NCI-H748 treated with DMSO at 0.1 percent for 48 hours (cell line): ENCODE measurements at places on chromosomes 1 and 21.

DNA sequence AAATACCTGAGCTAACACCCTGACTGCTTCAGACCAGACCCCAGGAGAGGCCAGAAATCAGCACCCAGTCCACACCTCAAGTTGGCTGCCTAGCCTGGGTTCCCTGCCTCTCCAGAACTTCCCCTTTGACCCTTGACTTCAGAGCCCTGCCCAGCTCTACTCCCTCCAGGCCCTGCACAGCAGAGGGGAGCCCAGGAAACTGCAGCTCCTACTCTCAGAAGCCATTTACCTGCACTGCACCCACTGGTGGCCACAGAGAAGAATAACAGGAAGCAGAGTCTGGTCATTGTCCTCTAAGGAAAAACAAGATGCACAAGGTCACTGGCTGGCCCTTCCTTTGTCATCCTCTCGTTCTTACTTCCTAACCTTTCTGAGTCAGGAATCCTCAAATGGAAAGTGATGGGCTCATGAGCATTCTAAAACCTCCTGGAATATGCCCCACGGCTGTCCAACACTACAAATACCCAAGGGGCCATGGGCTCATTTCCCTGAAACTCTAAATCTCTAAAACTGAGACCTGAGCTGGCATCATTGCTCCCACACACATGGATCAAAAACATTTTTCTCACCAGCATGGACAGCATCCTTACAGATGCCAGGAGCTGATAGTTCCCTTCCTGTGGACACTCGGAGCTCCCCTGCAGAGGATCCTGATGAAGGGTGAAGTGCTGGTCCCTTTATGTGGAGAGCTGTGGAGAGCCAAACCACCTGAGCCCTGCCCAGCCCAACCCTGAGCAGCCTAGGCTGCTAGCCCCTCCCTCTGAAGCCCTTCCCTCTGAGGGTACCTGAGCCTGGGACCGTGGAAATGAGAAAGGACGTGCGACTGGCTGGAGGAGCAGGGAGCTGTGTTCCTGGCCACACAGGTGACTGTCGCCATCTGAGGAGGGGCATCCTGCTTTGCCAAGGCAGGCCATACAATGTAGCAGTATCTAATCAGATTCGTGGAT is at the start of gene ITLN2:
TSS of gene ITLN2 (minus strand) at position 652 of the 947 bp plus-strand sequence. CDS start at position 584, 68 bp downstream.
- no peak for DNase-seq

- DNase-seq, result no peak
Measured at GRCh38 chr21:26842974-26843932, 2.0 kb downstream of the ADAMTS1 start.

- DNase-seq, result no peak
Measured at GRCh38 chr1:228177183-228177475, 11.5 kb downstream of the IBA57 start.

DNA sequence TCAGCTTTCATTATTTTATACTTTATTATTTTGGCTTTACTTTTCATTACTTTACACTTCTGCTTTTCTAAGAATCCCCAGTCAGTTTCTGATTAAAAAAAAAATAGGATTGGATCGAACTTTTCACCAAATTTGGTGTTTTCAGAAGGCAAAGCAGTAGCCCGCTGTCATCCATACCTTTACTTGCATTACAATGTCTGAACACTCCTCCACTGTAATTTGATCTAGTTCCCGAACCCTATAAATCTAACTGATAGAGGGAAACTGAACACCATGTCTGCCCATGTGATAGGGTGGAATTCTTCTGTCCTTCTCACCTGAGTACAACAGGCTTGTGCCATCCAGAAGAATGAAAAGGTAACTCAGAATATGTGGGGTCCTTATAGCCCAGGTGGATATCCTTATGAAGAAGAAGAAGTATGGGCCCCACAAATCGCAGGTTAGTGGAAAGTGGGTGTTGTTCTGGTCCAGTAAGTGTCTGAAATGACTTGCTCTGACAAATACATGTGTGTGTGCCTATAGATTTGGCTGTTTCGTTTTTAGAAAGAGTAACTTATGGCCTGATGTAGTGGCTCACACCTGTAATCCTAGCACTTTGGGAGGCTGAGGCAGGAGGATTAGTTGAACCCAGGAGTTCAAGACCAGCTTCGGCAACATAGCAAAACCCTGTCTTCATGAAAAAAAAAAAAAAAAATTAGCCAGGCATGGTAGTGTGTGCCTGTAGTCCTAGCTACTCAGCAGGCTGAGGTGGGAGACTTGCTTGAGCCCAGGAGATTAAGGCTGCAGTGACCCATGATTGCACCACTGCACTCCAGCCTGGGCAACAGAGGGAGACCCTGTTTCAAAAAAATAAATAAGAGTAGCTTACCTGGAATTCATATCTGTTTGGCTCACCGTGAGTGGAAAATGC is 26.6 kb upstream of the CDC14A start:
- peak; percentile 1 for DNase-seq

GRCh38 chr1:11138952-11139351 is 39.3 kb upstream of the EXOSC10 start:
- no peak for DNase-seq

DNA sequence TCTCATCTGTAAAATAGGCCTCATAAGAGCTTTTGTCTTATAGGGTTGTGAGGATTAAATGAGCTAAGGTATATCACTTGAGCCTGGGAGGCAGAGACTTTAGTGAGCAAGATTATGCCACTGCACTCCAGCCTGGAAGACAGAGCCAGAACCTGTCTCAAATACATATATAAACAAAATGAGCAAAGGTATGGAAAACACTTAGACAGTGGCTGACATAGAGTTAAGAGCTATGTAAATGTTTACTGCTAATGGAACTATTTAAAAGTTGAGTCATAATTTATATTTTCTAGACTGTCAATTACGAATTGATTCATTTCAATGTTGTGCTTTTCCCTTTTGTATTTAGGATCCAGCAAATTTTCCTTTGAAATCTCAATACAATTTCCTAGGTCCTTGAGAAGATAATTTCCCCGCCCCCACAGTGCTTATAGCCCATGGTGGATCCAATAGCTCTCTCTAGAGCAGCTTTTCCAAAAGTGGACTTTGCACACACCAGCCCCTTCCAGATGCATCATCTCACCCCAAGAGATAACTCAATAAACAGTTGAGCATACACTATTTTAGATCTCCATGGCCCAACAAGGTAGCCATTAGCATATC is 21.8 kb upstream of the RUNX3 start:
- no peak for DNase-seq

DNA sequence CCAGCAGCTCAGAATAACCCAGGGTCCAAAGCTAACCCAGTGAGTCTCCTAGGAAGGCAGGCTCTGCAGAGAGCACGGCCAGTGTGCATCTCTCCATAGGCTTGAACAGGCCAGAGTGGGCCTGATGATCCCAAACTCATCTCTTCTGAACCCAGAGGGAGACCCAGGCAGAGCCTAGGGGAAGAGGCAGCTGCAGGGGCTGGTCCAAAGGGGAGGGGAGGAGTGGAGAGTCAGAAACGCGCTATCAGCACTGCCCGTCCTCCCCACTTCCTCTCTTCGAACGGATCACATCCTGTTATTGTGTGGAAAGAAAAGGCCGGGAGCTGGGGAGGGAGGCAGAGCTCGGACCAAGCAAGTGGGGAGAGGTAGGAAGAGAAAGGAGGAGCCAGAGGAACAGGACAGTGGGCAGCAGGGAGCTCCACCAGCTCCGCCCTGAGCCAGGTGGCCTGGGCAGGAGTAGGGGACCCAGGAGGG is 20.2 kb downstream of the TAL1 start:
- DNase-seq, result no peak

DNA sequence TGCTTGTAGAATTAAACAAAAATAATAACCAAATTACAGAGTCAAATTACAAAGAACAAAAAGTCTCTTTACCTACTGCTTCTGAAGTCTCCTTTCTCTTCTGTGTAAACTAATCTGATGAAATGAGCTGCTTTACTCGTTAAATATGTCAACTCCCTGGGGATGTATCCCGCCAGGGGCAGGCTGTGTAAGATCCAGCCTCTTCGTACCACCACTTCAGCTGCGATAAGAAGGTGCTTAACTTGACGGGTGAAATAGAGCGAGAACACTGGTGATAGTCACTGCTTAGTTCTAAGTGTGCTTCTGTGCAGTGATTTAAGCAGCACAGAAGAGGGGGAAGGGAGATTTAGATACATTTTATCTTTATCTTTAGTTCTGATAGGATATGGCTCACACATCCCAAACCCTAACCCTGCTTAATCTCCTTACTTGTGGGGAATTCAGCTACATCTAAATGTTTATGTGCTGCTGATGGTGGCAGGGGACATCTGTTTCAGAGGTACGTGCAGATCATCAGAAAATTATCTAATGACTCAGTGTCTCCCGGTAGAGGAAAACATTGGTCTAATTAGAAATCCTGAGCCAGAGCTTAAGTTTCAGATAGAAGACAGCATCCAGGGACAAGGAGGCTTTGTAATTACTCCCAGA is 46.0 kb downstream of the RHOU start:
- peak; percentile 23 for DNase-seq

DNA sequence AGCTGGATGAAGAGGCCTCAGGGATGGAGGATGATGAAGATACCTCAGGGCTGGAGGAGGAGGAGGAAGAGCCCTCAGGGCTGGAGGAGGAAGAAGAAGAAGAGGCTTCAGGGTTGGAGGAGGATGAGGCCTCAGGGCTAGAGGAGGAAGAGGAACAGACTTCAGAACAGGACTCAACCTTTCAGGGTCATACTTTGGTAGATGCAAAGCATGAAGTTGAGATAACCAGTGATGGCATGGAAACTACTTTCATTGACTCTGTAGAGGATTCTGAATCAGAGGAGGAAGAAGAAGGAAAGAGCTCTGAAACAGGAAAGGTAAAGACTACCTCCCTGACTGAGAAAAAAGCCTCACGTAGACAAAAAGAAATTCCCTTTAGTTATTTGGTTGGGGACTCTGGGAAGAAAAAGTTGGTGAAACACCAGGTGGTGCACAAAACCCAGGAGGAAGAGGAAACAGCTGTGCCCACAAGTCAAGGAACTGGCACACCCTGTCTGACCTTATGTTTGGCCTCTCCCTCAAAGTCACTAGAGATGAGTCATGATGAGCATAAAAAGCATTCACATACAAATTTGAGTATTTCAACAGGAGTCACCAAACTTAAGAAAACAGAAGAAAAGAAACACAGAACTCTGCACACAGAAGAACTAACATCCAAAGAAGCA is 15.4 kb downstream of the L1TD1 start:
- no peak for DNase-seq

DNA sequence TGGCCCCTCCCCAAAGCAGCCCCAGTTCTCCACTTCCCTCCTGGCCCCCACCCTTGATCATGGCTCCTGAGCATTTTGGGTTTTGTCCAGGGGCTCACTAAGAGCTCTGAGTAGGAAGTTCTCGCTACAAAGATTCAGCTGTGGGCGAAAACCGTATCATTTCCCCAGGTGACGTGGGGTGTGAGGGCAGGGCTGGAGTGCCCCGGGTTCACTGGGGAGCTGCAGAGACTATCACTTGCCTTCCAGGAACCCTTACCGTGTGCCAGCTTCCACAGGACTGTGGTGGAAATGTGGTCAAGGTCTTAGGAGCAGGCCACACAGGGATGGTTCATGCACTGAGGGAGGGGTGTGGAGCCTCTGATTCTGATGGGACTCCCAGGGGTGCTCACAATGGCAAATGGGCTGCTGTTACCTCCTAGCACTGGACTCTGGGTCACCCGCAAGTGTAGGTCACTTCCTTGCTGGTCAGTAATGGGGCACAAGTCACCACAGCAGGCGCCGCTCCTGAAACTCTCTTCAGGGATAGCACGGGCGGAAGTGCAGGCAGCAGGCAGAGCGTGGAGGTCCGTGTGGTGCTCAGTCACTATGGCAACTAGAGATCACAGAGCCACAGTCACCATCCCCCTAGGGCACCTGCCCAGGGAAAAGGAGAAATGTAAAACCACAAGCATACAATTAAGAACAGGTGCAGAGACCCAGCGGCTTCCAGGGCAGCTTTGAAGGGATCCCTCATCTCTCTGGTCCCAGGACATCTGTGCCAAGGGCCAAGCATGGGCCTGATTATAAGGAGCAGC is 35.4 kb downstream of the RSPH1 start:
- DNase-seq, result peak; percentile 94

- no peak for DNase-seq
Measured at GRCh38 chr1:52915211-52915854, 6.2 kb downstream of the ECHDC2 start.

- DNase-seq, result no peak
Measured at GRCh38 chr1:40780678-40781607, 2.6 kb upstream of the KCNQ4 start.

DNA sequence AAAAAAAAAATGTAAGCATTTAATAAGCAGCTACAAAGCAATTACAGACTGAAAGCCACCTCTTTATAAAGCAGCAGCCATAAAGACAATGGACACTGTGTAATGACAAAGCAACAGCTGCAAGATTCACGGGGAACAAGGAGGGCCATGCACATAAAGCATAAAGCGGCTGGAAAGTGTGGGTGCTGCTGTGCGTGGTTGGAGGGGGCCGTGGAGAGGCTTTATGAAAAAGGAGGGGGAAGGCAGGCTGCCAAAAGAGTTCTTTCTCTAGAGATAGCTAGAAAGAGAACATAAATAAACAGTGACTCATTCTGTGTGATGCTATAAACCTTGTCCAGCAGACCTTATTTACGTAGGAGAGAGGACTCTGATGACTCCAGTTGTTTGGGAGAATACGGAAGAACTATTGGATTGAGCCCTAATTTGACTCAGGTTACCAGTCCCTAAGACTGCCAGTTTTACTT is 49.3 kb downstream of the ADAMTS1 start:
- DNase-seq, result peak; percentile 77

DNA sequence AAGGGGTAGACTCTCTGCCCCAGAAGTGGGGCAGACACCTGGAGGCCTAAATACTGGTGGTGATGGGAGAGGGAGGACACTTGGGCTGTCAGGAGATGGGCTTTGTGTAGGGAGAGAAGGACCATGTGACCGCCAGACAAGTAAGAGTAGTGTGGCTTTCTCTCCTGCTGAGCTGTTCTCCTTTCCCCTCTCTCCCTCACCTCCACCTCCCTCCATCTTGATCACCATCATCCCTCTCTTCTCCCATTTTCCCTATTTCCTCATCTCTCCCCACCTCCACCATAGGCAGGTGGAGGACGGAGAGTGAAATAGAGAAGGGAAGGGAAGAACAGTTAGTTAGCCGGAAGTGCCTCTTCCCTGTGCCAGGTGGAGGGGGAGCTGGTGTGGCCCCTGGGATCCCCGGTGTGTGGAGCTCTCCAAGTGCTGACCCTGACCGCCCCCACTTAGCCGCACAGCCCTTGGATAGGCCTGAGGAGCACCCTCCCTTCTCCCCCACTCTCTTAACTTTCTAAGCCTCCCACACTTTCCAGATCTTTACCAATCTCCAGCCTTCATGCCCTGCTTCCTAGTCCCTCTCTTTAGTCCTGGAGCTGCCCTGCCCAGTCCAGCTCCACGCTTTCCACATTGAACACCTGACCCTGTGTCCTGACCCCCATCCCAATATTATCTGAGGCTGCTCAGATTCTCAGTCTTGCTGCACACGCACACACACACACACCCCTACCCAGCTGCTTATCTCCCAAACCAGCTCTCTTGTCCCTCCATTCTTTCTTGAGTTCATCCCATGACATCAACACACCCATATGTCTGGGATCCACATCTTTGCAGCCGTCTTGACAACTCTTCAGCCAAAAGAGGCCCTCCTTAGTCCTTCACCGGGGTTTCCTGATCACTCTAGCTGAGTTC is 1.5 kb downstream of the CELF3 start:
- no peak for DNase-seq

- no peak for DNase-seq
Measured at GRCh38 chr1:6352138-6352563, 41.4 kb downstream of the ACOT7 start.

GRCh38 chr21:16912075-16912474 is 600.8 kb upstream of the CXADR start:
- DNase-seq, result no peak
